Mesothelial cell of epicardium (in vitro differentiated cells): ENCODE measurements at places on chromosomes 12 and 14. TPM values are rescaled to one million over a fixed set of nuclear protein-coding genes. Genes with fewer than 3 reads are reported as not detected.

Gene BCL11B
- 11.6 to 12.3 TPM (median 11.8 TPM) in 3 replicates for total RNA-seq

Gene IL26
- not detected in 3 replicates for total RNA-seq

Gene CLEC2B
- total RNA-seq, result not detected in 3 replicates

Gene HOXC13
- 0.44 to 0.69 TPM (median 0.61 TPM) in 3 replicates for total RNA-seq
